Kidney epithelial cell (primary cell): ENCODE measurements at places on chromosomes 1 and 21. TPM values are rescaled to one million over a fixed set of nuclear protein-coding genes. Genes with fewer than 3 reads are reported as not detected.

TMEM201 gene
- total RNA-seq = 9.9 and 17.2 TPM in 2 replicates

DNA sequence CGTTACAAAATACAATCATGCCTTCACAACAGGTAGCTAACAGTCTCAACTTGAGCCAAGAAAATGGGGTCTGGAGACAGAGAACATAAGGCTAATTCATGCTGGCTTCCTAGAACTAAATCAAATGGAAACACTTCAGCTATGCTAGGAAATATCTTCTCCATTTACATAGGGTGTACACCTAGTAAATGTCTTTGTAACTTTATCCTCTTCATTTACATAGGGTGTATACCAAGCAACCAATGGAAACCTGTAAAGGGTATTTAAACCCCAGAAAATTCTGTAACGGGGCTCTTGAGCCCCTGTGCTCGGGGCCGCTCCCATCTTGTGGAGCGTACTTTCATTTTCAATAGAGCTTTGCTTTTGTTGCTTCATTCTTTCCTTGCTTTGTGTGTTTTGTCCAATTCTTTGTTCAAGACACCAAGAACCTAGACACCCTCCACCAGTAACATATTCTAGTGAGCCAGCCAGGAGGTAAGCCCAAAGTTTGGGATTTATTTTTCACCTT is 19.5 kb upstream of the CYP4X1 start:
- no peak for DNase-seq

DNA sequence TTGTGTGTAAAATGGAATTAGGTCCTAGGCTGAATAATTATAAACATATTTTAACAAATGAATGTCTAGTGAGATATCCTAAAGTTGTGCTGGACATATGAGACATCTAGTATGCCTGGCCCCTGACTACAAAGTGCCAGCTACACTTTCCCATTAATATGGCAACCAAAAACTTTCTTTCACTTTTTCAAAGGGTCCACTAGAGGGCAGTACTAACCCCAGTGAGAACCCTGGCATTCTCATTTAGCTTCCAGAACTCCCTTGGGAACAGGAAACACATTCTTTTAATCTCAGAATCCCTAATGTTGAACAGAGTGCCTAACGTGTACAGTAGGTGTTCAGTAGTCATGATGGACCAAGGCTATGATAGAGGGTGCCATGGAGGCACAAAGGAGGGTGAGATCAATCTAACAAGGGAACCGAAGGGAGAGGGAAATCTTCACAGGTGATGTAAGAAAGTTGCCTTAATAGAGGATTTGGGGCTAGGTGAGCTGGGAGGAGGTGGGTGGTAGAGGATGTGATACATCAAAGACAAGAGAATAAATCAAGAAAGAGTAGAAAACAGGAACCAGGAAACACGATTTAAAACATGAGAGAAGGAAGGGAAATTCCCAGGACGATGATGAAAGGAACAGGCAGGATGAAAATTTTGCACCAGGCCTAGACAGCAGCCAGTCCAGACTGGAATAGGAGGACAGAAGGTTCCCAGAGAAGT is 41.6 kb downstream of the NSL1 start:
- DNase-seq = peak; percentile 31

GRCh38 chr1:235342039-235342438 is 13.7 kb downstream of the GGPS1 start:
- DNase-seq = no peak

- no peak for DNase-seq
Observed at GRCh38 chr1:163170975-163171676, 31.6 kb downstream of the RGS5 start.

GRCh38 chr1:8701794-8702471 is 115.5 kb downstream of the RERE start:
- DNase-seq = no peak

DNA sequence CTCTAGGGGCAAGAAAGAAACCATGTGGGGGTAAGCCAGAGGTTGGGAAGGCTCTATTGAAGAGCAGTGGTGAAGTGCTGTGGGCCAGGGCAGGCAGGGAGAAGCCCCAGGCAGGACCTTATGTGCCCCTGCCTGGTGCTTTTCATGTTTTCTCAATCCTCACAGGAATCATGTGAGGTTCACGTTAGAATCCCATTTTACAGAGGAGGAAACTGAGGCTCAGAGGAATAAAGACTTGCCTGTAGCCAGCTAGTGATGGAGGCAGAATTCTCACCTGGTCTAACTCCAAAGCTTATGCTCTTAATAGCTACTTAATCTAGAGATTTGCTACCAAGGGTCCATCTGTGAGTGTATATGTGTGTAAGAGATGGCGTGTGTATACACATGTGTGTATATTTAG is 4.2 kb downstream of the TTC22 start:
- no peak for DNase-seq

DNA sequence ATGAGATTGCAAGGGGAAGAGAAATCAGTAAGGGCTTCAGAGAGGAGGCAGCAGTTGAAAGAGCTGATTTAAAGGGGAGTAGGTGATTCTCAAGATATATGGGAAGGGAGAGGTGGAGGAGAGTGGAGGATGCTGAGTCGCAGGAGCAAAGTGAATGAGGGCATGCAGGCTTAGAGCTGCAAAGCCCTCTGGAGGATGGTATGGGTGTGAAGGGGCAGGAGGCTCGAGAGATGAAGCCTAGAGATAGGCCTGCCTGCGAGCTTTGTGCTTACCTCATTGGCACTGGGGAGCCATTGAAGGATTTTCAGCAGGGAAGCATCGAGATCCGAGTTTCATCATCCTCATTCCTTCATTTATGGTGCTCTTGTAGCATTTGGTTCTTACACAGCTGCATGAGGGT is 15.8 kb upstream of the SH2D2A start:
- no peak for DNase-seq

GRCh38 chr1:27284425-27285273 is 37.3 kb upstream of the TMEM222 start:
- DNase-seq = peak; percentile 25

DNA sequence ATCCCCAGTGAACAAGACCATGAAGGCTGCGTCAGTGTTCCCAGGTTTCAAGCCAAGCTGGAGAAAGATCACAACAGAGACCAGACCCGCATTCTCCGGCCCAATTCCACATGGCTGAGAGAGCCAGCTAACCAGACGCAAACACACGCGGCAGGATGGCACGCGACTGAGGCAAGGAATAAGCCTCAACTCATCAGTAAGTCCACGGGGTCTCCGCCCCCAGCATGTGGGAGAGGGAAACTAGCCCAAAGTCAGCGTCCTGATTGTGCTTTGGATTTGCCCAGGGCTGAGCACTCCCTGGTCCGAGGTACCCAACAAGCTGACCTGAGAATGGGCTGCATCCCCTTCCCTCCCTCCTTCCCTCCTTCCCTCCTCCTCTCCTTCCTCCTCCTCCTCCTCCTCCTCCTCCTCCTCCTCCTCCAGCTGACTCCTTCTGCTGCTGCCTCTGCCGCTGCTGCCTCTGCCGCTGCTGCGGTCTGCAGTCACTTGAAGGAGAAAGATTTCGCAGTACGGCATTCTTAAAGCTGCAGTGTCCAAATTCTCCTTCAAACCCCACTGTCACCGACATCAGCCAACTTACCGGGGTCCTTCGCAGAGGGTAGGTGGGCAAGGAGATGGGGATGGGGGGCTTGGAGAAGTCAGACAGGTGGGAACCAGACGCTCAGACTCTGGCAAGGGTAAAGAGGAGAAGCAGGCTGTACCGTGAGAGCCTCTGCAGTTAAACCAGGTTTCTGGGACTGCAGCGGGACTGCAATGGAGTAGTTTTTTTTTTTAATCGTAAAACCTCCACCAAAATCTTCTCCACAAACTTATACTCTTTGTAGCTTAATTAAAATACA is 33.0 kb upstream of the H6PD start:
- DNase-seq = no peak

- no peak for DNase-seq
Observed at GRCh38 chr1:71088645-71089287, 7.9 kb upstream of the ZRANB2 start.

DNA sequence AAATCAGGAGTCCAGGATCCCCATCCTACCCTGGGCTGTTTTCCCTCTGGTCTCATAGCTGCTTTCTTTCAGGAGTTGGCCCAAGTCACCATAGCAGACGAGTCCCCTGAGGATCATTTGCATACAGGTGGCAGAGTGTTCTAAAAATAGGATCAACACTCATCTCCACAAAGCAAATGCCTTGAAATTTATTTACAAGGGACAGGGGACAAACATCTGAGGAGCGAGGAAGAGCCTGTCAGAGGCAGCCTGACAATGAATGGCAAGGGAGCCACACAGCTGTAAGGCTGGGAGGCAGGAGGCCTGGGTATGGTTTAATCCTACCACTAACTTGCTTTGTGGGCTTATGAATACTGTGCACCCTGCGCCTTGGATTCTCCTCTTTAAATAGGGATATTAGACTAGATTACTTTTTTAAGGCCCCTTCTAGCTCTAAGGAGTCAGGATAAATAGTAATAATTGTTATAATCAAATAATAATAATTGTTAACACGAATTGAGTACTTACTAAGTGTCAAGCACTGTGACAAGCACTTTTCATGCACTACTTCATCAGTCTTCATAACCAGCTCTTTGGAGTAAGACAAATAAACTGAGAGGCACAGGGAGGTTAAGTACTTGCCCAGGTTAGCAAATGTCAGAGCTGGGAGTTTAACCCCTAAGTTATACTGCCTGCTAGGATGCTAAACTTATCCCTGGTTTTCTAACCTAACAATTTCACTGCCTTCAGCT is 34.5 kb downstream of the RAB3B start:
- DNase-seq = no peak

GRCh38 chr1:48051466-48052126 is 54.4 kb upstream of the TRABD2B start:
- no peak for DNase-seq

- no peak for DNase-seq
Observed at GRCh38 chr1:226804907-226805759, 65.3 kb upstream of the PSEN2 start.
